ENCODE measurements at places on chromosomes 11 and 22. TPM values are rescaled to one million over a fixed set of nuclear protein-coding genes. Genes with fewer than 3 reads are reported as not detected.

The DHCR7 gene
- 52.6 TPM for total RNA-seq

The SHISAL1 gene
- total RNA-seq, result 3.4 TPM

The MGAT3 gene
- 0.43 TPM for total RNA-seq

The MS4A5 gene
- total RNA-seq, result not detected

The OR51A7 gene
- not detected for total RNA-seq

All from A549 treated with Mapracorat at 1 μM for 4 hours (cell line).